ENCODE measurements at places on chromosomes 16 and 17. TPM values are rescaled to one million over a fixed set of nuclear protein-coding genes. Genes with fewer than 3 reads are reported as not detected.
A peak's percentile ranks its signal among the peaks of the same experiment; 100 is the strongest.

- peaks cover 8% of the 10 kb centered on the region for H3K36me3 ChIP-seq
- H3K27me3 ChIP-seq, result peaks cover 1% of the 10 kb centered on the region
- no peak overlapping the region for H3K27ac ChIP-seq
- no peak for DNase-seq
- no peaks in the 10 kb centered on the region for H3K4me1 ChIP-seq
Observed at GRCh38 chr16:75541236-75541635, 5.3 kb upstream of the CHST5 start.

DNA sequence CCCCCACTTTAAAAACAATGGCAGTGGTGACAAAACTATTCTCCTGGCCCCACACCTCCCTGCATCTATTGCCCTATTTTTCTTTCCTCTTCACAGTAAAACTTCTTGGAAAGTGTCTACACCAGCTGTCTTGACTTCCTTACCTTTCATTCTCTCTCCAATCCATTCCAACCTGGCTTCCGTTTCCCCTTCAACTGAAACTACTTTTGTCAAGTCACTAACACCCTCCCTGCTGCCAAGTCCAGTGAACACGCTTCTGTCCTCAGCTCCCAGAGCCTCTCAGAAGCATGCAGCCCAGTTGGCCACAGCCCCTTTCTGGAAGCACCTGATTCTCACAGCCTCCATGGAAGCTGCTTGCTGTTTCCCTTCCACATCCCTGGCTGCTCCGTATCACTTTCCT lies 4.0 kb upstream of the SCN4A start:
- DNase-seq, result no peak
- no peaks in the 10 kb centered on the region for H3K36me3 ChIP-seq
- H3K4me3 ChIP-seq, result no peak overlapping the region
- H3K4me1 ChIP-seq, result peaks cover 15% of the 10 kb centered on the region
- H3K27ac ChIP-seq, result no peak overlapping the region

DNA sequence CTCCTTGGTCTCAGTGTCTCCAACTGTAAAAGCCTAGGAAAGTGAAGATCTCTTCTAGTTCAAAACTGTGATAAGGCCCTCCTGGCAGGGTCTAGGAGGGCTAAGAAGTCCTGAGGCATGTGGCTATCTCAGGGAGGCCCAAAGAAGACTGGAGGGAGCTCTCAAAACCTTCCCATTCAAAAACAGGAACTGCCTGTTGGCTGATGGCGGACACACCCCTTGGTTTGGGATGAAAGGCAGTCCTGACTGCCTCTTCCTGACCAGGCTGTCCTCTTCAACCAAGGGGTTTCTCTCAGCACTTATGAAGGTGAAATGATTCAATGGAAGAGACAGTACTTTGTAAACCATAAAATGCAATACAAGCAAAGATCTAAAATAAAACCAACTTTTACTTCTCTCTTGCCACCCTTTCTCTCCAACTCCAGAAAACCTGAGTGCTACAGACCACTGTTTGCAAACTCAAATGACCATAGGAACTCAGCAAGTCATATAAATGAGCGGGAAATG lies 4.7 kb downstream of the ZNF764 start:
- no peak overlapping the region for H3K27ac ChIP-seq
- peaks cover 9% of the 10 kb centered on the region for H3K27me3 ChIP-seq
- peaks cover 15% of the 10 kb centered on the region for H3K36me3 ChIP-seq
- peak overlapping the region; percentile 21 for H3K4me3 ChIP-seq
- peaks cover 28% of the 10 kb centered on the region for H3K4me1 ChIP-seq
- no peak for DNase-seq

- no peak overlapping the region for H3K4me3 ChIP-seq
- H3K36me3 ChIP-seq, result peaks cover 13% of the 10 kb centered on the region
- no peak overlapping the region for H3K27ac ChIP-seq
- H3K4me1 ChIP-seq, result peaks cover 14% of the 10 kb centered on the region
- H3K27me3 ChIP-seq, result peaks cover 6% of the 10 kb centered on the region
- no peak for DNase-seq
Observed at GRCh38 chr16:24382762-24383407, 126.8 kb downstream of the CACNG3 start.

GRCh38 chr16:85944572-85945423 lies 45.8 kb downstream of the IRF8 start:
- peak overlapping the region; percentile 2 for H3K27ac ChIP-seq
- peaks cover 2% of the 10 kb centered on the region for H3K27me3 ChIP-seq
- H3K36me3 ChIP-seq, result peaks cover 5% of the 10 kb centered on the region

DNA sequence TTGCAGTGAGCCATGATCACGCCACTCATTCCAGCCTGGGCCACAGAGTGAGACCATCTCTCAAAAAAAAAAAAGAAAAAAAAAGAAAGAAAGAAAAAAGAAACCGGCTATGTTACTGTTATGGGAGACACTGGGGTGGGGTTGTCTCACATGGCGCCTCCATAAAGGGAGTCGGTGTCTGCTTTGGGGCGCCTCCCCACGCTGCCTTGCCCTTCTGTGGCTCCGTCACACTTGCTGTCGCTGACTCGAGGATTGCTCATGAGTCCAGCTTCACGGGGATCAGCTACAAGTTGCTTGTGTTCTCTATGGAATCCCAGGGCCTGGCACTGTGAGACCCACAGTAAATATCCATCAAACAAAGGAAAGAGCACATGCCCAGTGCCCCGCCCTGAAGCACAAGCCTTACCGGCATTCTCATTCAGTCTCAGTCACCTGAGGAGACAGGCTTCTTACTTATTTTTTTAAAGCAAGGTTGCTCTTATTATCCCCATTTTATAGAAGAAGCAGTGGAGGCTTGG lies 40.6 kb upstream of the ZNF423 start:
- no peak overlapping the region for H3K27ac ChIP-seq
- no peaks in the 10 kb centered on the region for H3K36me3 ChIP-seq
- peaks cover 23% of the 10 kb centered on the region for H3K4me1 ChIP-seq
- H3K4me3 ChIP-seq, result no peak overlapping the region
- no peak for DNase-seq

GRCh38 chr17:41666708-41667279 lies 21.9 kb upstream of the EIF1 start:
- H3K36me3 ChIP-seq, result no peaks in the 10 kb centered on the region
- peaks cover 3% of the 10 kb centered on the region for H3K4me1 ChIP-seq
- no peak overlapping the region for H3K27ac ChIP-seq
- peak; percentile 86 for DNase-seq
- peaks cover 9% of the 10 kb centered on the region for H3K27me3 ChIP-seq
- peak overlapping the region; percentile 34 for H3K4me3 ChIP-seq

DNA sequence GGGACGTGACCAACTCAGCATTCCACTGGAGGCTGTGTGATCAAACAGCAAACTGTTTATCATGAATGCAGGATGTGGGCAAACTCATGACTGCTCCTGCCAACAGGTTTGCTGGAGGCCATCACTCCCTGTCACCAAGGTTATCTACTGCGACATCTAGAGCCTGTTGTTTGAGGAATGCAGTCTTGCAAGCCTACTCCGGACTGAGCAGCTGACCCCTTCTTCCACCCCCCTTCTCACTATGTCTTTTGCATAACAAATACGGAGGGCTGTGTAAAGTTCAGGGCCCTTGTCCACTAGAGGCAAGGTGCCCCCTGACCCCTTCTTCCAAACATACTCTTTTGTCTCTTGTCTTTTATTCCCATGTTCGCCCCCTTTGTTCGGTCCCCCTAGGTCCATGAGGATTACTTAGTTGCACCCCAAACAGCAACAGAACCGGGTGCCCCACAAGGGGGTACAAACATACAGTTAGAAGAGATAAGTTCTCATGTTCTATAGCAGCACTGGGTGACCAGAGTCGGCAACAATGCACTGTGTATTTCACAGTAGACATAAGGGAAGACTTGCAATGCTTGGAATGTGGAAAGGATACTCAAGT lies 28.7 kb downstream of the MEAK7 start:
- no peak overlapping the region for H3K27ac ChIP-seq
- H3K27me3 ChIP-seq, result peaks cover 7% of the 10 kb centered on the region
- DNase-seq, result no peak
- no peaks in the 10 kb centered on the region for H3K4me1 ChIP-seq

GRCh38 chr16:56828647-56829046 lies 36.4 kb upstream of the SLC12A3 start:
- H3K27ac ChIP-seq, result no peak overlapping the region
- H3K4me3 ChIP-seq, result no peak overlapping the region
- peaks cover 17% of the 10 kb centered on the region for H3K36me3 ChIP-seq
- H3K4me1 ChIP-seq, result no peaks in the 10 kb centered on the region
- no peaks in the 10 kb centered on the region for H3K27me3 ChIP-seq

GRCh38 chr16:2077016-2077415 lies 29.2 kb downstream of the TSC2 start:
- DNase-seq, result no peak
- H3K36me3 ChIP-seq, result peaks cover 22% of the 10 kb centered on the region
- no peak overlapping the region for H3K27ac ChIP-seq
- no peaks in the 10 kb centered on the region for H3K4me1 ChIP-seq
- H3K4me3 ChIP-seq, result peak overlapping the region; percentile 47

DNA sequence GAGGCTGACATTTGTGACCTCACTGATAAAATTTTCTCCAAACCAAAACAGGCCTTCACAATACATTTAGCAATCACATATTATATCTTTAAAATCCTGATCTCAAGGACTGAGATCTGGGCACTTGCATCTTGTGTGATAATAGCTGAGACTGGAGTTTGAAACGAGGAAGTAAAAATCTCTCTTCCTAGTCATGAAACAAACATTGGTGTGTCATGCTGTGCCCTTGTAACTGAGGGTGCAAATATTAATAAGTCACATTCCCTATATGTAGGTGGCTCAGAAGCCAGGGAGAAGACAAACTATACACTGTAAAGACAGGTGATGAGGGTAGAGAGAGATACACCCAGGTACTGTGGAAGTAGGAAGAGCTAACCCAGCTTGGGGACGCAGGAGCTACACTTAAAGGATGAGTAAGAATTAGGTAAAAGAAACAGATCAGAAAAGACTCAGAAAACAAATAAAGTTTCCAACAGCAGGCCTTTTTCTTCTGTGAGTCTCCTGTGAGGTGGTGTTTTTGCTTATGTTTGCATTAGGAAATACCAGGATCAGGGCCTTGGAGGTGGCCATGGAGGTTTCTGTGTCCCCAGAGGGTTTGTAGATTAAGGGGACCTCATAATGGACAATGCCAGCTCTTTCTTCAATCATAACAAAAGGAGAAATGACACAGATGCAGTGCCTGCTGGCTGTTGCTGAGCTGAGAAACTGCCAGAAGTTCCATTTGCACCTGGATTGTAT lies 335.7 kb downstream of the GRIN2A start:
- no peak overlapping the region for H3K27ac ChIP-seq
- DNase-seq, result no peak
- no peaks in the 10 kb centered on the region for H3K36me3 ChIP-seq

DNA sequence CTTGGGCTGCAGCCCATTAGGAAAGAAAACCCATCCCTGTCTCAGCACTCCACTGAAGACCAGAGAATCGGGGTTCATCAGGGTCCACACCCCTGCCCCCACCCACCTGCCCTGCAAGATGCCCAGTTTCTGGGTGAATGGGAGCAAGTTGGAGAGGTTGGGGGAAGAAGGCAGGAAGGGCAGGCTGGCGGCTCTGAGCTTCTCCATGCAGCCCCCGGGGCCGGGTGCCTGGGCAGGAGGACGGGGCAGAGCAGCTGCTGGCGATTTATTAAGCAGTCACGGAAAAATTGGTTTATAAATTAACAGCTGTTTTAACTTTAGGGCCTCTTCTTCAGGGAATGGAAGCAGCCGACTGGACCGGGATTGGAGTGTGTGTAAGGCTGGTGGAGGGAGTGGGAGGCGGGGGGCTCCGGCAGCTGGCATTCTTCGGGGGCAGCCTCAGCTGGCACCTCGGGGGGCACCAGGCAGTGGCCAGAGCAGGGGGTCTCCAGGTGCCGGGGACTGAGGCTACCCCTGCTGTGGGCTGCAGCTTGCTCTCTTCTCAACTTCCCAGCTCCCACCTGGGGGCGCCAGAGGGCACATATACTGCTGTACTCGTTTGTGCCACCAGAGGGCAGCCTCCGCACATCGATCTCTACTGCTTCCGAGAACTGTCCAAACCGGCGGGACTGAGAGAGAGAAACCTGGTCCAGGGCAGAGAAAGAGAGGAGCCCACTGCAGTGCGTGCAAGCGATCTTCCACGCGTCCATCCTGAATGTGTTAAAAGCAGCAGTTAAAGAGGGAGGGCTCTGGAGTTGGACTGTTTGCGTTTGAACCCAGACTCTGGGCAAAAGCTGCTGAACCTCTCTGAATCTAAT lies 5.0 kb upstream of the PPP1R1B start:
- H3K4me3 ChIP-seq, result no peak overlapping the region
- H3K4me1 ChIP-seq, result peaks cover 4% of the 10 kb centered on the region
- no peak overlapping the region for H3K27ac ChIP-seq
- H3K36me3 ChIP-seq, result no peaks in the 10 kb centered on the region
- H3K27me3 ChIP-seq, result peaks cover 16% of the 10 kb centered on the region
- DNase-seq, result peak; percentile 93

DNA sequence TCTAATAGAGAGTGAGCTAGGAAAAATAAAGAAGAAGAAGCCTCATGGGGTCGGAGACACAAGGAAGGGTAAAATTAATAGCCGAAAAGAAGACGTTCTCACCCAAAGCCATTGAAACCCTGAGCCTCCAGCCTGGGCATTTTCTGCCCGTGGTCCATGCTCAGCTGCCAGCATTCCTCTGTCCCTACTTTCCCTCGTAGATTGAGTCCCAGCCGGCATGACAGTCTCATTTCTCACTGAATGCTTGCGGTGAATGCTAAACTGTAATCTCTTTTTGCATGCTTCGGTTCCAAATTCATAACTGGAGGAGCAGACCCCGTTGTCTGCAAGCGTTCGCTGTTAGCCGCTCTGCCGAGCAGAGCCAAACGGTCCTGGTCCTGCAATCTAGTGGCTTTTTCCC lies 54.0 kb upstream of the COX10 start:
- no peak overlapping the region for H3K27ac ChIP-seq
- H3K4me3 ChIP-seq, result no peak overlapping the region
- H3K4me1 ChIP-seq, result no peaks in the 10 kb centered on the region
- DNase-seq, result no peak

- H3K36me3 ChIP-seq, result peaks cover 6% of the 10 kb centered on the region
- H3K27ac ChIP-seq, result no peak overlapping the region
- no peak overlapping the region for H3K4me3 ChIP-seq
Observed at GRCh38 chr17:11736613-11737312, 138.5 kb downstream of the DNAH9 start.

- no peak overlapping the region for H3K27ac ChIP-seq
- H3K27me3 ChIP-seq, result peaks cover 5% of the 10 kb centered on the region
- H3K36me3 ChIP-seq, result peaks cover 3% of the 10 kb centered on the region
- DNase-seq, result no peak
- no peak overlapping the region for H3K4me3 ChIP-seq
- peaks cover 7% of the 10 kb centered on the region for H3K4me1 ChIP-seq
Observed at GRCh38 chr17:65394811-65395472, 166.5 kb downstream of the AXIN2 start.

GRCh38 chr16:84356591-84357116 lies 11.7 kb upstream of the ATP2C2 start:
- H3K27me3 ChIP-seq, result peaks cover 6% of the 10 kb centered on the region
- no peak overlapping the region for H3K4me3 ChIP-seq
- H3K36me3 ChIP-seq, result no peaks in the 10 kb centered on the region
- no peak for DNase-seq
- no peak overlapping the region for H3K27ac ChIP-seq

The ABCA10 gene
- 0.90 TPM for total RNA-seq

The EPN3 gene
- total RNA-seq, result 0.49 TPM

The TBC1D28 gene
- not detected for total RNA-seq

The PRCD gene
- total RNA-seq, result 0.54 TPM

The SLC5A10 gene
- total RNA-seq, result 0.08 TPM
